D721Med (cell line): ENCODE measurements at places on chromosomes 2 and 18.

GRCh38 chr2:7428454-7429204 is 511.4 kb downstream of the RNF144A start:
- DNase-seq: no peak

DNA sequence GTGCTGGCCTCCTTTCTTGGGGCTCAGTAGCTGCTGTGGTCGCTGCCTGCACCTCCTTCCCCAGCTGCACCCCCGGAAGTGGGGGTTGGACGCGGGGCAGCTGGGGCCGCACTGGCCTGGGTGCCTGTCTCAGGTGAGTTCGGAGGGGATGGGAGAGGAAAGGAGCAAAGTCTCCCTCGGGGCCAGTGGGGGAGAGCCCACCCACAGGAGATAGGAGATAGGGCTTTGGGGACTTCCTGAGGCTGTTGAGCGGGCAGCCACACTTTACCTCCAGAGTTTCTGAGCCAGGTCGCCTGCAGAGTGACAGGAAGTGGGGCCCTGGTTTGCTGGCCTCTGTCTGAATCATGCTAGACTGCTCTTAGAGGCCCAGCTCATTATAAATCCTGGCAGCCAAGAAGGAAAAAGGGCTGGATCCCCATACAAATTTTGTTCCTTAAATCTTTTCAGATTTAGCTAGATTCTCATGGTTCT is 8.1 kb downstream of the MBP start:
- no peak for DNase-seq

DNA sequence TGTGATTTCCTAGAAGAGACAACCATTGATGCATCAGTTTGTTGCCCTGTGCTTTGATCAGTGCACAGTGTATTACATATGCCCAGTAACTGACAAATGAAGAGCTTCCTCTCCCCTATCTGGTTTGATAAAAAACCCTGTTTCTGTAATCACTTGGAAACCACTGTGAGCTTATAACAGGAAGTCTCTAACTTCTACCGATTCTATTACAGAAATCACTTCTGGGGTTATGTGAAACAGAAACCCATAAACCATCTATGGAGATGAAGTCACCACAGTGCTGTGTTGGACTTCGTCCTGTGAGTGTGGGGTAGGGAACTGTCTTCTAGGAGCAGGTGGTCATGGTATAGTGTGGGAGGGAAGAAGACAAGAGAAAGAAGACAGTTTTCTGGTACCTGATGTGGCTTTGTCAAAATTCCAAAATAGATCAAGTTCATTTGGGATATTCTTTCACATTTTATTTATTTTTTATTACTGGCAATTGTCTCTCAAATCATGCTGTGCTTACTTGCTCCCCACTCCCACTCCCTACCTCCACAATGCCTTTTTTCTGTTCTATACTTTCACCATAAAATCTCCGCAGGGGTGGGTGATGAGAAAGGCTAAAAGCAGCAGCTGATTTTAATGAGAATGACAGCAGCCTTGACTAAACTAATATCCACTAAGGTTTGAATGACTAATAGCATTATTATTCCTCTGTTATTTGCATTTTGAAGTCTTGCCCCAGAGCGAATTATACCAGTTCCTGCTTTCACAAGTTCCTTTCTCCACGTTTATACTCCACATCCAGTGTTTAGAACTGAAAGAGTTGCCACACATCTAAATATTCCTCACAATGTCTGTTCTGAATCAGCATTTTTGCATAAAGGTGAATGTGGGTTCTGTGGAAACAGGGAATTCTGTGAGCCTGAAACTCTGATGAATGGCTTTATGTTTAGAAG is 41.7 kb upstream of the RND3 start:
- DNase-seq: no peak

DNA sequence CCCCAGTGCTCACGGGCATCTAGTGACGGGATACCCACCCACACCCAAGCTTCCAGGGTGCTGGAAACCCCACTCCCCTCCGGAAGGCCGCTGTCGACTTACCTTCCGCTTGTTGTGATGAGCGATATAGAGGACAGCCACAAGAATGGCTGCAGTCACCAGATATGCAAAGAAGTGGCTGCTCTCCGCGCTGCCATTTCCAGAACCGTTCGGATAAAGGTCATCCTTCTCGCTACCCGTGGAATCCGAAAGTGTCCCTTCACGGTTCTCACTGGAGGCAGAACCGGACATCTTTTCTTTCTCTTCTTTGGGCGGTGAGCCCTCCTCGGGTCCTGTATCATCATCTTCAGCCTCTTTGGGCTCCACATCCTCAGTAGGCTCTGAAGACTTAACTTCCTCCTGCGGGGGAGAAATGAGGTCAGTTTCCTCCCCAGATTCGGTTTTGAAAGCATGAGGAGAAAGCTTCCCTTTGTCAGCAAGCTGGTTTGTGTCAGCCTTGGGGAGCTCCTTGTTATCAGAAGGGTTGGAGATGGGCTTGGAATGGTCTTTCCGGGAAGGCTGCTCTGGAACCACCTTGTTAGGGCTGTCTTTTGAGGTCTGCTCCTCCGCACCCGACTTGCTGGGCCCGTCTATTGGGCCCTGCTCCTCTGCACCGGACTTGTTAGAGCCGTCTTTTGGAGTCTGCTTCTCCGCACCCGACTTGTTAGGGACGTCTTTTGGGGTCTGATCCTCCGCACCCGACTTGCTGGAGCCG is 1.2 kb downstream of the TGOLN2 start:
- DNase-seq: no peak

DNA sequence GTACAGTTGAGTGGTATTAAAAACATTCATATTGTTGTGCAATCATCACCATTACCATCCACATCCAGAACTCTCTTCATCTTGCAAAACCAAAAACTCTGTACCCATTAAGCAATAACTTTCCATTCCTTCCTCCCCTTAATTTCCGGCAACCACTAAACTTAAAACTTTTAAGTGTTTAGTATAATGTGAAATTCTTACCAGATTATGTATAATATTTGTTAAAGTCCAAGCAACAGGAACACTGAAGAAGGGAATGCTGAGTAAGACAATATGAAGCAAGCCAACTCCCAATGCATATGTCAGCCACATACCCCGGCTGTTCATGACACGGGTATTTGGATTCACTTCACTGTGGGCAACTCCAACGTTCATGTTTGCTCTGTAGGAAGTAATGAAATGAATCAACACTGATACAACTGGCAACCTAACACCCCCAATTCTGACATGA is 1.9 kb downstream of the ORMDL1 start:
- no peak for DNase-seq
